ENCODE measurements at places on chromosomes 11 and 22.

GRCh38 chr11:75767228-75767572, 1.4 kb upstream of the DGAT2 start:
- DNase-seq = no peak

DNA sequence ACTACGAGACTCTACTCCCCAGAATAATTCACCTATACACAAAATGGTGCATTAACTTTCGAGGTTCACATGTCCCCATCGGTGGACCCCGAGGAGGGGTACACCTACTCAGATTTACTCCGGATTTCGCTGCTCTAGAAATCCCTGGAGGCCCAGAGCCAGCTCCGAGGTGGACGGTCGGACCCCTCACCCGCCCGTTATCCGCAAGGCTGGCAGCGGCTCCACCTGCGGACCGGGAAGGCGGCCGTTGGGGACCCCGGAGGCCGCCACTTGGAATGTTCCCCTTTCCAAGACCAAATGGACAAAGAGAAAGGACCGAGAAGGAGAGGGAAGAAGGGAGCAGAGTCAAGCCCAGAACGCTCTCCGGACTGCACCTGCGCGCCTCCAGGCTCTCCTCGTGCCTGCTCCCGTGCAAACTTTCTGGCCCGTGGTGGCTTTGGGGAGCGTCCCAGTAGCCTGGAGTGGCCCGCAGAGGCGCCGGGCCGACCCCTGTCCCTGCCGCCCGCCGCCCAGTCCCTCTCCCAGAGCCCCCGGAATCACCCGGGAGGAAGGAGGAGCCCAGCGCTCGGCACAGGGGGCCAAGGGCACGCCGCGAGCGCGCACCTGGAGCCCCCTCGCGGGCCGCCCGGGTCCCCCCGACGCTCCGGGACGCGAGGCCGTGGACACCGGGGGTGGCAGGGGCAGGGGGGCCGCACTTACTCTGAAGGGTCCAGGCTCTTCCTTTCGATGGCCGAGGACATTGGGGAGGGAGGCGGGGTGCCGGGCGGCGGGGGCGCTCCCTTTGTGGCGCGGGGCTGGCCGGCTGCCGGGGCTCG, 23.0 kb downstream of the LMO2 start:
- DNase-seq = no peak

DNA sequence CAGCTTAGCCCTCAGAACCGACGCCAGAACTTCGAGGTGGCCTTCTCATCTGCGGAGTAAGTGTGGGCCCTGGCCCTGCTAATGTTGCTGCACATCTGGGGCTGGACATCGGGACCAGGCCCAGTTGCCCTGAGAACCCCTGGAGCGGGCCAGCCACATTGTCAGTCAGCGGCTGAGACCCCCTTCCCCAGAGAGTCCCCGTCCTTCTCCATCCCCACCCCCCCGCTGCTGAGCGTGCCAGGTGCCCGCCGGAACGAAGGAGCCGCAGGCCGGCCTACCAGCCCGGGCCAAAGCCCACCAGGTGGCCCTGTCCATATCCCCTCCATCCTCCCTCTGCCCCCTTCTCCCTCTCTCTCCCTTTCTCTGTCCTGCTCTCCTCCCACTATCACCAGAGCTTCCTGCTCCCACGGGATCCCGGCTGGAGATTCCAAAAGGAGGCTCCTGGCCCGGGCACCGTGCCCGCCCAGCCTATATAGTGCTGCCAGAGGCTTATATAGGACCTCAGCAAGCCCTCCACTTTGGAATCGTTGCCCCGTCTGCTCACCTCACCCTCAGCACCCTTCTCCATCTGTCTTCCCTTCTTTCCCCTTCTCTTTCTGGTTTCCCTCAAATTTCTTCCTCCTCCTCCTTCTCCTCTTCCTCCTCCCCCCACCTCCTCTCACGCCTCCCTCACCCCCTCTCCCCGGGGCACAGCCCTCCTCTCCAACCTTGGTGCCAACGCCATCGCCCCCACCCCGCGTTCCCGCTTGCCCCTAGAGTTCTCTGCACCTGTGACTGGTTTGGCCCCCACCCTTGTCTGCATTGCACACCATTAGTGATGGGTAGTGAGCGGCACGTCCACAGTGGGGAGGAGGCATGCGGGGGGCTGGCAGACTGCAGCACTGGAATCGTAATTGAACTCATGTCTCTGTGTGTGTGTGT, 7.3 kb downstream of the SELENOM start:
- no peak for DNase-seq

DNA sequence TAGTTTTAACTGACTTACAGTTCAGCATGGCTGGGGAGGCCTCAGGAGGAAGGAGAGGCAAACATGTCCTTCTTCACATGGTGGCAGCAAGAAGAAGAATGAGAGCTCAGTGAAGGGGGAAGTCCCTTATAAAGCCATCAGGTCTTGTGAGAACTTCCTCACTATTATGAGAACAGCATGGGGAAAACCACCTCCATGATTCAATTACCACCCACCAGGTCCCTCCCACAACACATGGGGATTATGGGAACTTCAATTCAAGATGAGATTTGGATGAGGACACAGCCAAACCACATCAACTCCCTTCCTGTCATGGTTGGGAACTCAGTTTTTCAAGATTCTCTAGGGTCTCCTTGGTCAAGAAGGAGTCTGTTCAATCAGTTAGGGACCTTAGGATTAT, 432.9 kb upstream of the CNTN5 start:
- DNase-seq = no peak

- peak; percentile 66 for DNase-seq
Observed at GRCh38 chr22:37953437-37954179, at the start of the genes C22orf23 and POLR2F. C22orf23 (minus strand) TSS chr22:37953601; CDS start chr22:37953149, 452 bp downstream. POLR2F (plus strand) TSS chr22:37953699; CDS start chr22:37953788, 89 bp downstream.

DNA sequence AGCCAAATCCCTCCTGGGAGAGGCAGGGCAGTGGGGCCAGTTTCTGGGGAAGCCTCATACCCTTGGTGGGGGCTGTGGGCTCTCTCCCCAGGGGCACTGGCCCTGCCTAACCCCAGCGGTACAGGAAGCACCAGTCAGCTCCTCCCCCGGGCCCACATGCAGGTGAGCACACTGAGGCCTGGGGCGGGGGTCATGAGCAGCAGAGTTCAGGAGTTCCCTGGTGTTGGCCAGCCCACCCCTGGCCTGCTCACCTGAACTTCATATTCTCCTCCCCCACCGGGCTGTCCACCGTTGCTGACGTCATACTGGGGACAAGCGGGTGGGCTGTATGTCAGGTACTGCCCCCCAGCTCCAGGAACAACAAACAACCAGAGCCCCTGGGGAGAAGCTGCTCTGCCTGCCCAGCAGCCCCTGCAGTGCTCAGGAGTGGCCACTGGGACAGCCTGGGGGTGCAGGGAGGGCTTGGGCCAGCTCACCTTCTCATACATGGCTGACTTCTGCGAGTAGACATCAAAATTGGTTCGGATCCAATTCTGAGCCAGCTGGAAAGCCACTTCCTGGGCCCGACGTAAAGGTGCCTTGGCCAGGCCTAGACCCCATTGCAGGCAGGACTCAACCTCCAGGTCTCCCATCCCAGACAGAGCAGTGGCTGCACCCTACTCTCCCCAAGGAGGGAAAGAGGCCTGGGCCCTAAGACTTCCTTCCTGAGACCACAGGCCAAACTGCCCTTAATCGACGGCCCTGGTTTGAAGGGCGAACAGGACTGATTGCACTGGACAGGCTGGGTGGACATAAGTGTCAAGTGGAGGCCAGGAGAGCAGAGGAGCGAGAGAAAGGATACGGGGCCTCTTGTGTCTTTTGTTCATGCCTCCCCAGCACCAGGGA, 20.8 kb downstream of the TREH start:
- no peak for DNase-seq

GRCh38 chr11:44638032-44638431, 72.6 kb downstream of the CD82 start:
- no peak for DNase-seq

DNA sequence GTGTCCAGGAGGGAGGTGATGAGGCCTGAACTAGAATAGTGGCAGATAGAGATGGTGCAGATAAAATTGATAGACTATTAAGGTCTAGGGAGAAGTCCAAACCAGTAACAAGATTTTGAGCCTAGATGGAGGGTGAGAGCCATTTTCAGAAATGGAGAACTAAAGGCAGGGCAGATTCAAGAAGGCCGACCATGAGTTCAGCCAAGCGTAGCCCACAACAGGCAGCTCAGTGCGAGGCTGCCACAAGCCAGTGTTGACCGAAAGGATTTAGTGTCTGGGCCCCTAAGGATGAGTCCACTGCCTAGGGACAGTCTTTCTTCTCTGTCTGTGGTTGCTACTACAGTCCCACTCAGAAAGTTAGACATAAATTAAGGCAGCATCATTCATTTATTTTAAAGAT, 51.7 kb downstream of the PPP2R1B start:
- DNase-seq = no peak

DNA sequence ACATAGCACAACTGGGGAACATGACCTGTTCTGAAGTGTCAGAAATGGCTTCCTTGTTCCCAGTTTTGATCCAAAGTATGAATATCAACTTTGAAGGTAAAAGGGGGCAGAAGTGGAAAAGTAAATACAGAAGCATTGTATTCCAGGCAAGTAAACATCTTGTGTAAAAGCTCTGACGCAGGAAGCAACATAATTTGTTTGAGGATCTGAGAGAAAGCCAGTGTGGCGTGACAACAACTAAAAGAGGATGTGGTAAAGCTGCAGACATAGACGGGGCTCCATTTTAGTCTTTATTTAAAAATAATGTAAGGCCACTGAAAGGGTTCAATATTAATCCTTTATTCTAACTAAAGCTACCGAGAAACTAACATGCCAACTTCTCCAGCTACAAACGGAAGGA, 310.2 kb downstream of the DLG2 start:
- no peak for DNase-seq

DNA sequence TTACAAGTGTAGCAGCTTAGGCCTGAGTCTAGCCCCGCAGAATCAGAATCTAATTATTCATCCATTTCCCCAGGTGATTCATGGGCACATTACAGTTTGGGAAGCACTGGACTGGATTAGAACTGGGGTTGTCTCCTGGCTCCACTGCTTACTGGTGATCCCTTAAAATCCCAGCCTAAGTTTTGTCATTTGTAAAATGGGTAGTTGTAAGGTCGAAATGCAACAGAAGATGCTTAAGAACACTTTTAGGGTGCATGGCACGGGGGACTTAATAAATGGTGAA, 1.3 kb downstream of the STX3 start:
- no peak for DNase-seq

- peak; percentile 22 for DNase-seq
Observed at GRCh38 chr22:24325105-24325757, 54.6 kb downstream of the SPECC1L start.

GRCh38 chr11:116605543-116606459, 167.0 kb downstream of the BUD13 start:
- DNase-seq = peak; percentile 3

Measured in SK-N-MC (cell line).